ENCODE measurements at places on chromosomes 1 and 21.

DNA sequence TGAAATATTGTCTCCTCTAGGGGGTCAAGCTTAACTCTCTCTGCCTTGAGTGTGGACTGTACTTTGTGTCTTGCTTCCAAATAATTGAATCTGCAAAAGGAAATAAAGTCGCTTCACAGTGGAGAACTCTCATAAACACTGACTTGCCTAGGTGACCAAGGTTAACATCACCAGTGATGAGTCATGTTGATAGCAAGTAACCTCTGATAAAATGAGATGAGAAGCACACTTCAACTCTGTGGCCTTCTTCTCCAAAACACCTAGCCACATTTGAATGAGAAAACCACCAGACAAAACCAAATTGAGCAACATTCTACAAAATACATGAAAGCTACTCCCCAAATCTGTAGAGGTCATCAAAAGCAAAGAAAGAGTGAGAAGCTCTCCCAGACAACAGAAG, 37.6 kb downstream of the PDE4B start:
- no peak for DNase-seq

DNA sequence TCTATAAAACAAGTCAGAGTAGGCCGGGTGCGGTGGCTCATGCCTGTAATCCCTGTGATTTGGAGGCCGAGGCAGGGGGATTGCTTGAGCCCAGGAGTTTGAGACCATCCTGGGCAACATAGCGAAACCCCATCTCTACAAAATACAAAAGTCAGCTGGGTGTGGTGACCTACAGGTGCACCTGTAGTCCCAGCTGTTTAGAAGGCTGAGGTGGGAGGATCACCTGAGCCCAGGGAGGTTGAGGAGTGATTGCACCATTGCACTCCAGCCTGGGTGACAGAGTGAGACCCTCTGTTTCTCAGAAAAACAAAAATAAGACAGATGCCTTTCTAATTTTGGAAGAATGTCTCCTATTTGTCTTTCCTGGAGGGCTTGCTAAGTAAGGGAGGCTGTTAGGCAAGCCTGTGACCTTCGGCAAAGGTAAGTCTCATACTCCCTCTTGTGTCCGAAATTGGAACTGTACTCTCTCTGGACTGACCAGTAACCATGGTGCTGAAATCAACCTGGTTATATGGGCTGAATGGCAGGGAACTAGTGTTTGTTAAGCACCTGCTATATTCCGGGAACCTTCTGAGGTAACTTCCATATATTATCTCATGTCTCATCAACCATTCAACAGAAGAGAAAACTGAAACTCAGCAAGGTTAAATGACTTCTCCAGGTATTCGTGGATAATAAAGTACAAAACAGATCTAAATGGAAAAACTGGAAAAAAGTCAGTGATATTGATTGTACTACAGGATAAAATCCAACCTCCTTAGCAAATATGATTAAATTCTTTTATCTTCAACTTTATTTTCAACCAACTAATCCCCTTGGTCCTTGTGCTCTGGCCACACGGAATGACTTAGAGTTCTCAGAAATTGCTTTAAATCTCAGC, 11.8 kb upstream of the RAB3B start:
- DNase-seq, result peak; percentile 98

- DNase-seq, result no peak
Observed at GRCh38 chr1:35691080-35691479, 27.6 kb downstream of the C1orf216 start.

DNA sequence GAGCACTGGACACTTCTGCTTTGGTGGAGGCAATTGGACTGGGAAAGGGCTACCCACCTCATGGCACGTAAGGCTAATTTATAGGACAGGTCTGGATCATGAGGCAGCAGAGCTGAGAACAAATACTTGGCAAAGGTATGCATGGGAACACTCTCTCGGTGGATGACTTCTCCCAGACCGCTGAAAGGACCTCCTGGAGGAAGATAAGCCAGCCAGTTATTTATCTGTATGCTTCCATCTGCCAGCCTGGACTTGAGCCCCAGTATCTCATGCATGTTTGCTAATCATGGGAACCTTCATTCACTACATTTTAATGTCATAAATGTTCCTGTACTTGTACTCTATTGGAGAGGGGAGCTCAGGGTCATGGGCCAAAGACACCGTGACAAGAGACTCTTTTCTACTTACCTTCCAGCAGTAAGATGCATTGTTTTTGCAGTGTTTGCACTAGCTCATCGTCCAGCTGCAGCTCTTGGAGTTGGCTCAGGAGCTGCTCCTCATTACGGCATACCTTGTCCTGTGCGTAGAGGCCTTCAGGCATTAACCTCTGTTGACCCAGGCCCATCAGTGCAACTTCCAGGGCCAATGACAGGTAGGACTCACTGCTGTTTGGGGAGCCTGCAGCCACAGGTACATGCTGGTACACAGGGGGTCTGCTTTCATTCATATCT, 23.7 kb downstream of the UROD start:
- DNase-seq, result no peak

DNA sequence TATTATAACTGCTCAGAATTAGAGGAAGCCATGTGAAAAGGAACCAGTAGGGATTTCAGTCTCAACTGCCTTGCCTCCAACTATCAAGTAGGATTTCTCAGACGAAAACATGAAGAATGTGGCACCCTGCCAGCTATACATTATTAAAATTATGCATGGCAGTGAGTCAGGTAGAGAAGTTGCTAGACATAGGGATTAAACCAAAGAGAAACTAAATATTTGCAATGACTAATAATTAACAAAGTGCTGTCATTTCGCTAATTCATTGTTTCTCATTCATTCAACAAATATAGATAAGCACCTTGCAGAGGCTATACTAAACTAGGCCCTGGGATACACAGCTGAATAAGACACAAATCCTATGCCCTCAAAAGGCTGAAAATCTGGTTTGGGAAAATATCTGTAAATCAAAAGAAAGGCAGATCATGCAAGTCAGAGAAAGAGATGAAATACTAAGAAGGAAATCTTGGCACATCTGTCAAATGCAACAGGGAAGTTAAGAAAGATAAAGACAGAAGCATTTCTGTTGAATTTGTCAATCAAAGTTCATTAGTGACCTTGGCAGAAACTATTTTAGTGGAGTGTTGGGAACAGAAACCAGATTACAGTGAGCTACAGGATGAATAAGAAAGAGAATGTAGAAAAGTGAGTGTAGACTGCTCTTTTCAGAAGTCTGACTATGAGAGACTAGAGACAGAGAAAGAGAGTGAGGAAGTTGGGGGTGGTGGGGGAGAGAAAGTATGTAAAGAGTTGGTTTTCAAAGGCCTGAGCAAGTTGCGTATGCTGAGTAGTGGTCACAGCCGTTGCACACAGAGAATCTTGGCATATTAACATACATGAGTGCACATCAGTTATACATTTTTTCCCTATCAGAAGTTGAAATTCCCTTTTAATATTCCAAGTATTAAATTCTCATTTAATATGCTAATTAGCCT, 14.7 kb upstream of the NBPF11 start:
- peak; percentile 9 for DNase-seq

DNA sequence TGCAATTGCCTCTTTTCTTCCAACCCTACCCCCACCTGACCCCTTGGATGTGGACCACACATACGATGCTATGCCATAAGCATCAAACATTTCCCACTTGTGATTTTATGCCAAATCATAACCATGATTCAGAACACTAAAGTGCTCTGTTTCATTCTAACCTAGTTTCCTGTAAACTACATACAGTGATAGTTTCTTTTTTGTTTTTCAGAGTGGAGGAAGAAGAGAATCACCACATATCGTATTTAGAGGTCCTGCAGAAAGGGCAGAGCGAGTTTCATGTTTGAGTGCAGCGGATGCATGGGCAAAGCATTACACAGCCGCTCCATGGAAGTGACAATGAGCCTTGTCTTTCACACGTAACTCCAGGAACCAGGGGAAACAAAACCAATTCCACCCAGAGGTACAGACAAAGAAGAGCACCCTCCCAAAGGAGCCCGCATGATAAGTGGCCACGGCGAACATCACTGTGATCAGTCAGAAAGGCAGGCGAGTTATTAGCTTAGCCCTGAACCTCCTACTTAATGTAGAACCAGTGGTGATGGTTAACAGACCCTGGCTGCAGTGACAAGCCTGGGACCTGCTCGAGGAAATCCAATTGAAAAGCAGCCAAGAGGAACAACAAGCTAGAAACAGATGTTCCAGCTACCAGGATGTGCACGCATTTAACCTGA, 64.0 kb upstream of the ZNF281 start:
- DNase-seq, result no peak

- no peak for DNase-seq
Observed at GRCh38 chr1:66505671-66506392, 28.1 kb upstream of the SGIP1 start.

- DNase-seq, result no peak
Observed at GRCh38 chr1:93171549-93172034, 8.6 kb downstream of the TMED5 start.

DNA sequence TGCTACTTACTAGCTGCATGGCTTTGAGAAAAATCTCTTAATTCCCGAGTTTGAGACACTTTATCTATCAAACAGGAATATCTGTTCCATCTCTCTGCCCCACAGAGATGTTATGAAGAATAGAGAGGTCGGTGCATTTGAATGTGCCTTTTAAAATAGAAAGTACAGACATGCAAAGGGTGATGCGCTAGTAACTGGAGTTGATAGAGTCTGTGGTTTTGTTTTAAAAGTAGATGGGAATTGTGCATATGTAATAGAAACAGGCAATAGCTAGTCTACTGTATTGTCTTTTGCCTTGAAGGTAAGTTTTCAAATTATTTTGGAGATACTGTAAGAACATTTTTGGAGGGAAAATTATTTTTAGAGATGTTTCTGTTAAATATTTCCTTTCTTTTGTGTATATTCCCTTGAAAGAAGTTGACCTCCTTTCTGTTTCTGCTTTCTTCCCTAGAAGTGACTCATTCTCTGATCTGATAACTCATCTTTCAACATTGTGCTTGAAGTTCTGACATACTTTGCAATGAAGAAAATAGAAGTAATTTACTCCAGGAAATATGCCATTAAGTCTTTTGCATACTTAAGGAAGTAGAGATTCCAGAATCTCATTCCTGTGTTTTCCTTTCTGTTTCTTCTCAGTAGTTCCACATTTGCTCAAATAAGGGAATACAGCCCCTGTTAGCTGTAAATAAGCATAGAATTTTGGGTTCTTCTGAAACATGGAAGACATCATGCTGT, 151.6 kb downstream of the SDCCAG8 start:
- DNase-seq, result peak; percentile 36

DNA sequence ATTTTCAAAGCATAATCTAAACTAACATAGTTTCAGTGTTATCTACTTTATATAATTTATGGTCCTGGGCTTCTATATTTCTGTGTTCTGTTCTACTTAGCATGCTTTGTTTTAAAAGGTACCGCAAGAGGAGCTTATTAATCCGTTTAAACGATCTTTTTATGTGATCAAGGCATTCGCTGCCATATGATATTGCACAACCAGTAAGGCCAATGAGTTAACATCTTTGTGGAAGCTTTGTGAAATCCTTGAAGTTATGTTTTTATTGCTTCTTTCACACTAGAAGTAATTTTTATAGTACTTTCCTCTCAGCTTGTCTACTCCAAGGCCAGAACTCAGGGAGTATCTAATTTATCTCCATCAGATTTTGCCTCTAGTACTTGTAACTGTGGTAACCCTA, 8.9 kb downstream of the LRRC8C start:
- DNase-seq, result no peak

- peak; percentile 34 for DNase-seq
Observed at GRCh38 chr1:166839600-166840308, 479 bp downstream of the POGK start.

- DNase-seq, result no peak
Observed at GRCh38 chr1:244435562-244436205, 16.0 kb downstream of the ADSS2 start.

DNA sequence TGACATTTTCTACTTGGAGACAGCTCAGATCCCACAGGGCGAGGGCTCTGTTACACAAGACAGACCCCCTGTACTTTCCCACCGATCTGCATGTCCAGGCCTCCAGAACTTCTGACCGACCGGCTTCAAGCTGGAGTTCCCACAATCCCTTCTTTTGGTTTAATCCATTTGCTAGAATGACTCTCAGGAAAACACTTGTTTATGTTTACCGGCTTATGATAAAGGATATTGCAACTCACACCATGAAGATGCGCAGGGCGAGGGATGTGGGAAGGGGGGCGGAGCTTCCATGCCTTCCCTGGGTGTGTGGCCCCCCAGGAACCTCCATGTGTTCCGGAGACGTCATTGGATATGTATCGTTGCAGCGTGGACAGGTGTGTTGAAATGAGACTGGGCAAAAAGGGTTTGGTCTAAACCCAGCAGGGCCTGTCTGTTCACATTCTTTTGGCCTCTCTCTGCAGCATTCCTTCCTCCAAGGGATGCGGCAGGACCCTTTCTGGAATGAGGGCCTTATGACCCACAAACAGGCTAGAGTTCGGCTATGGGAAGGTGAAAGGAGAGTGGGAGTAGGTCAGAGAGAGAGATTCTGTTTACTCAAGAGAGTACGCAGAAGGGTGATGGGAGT, 7.5 kb upstream of the IGSF5 start:
- no peak for DNase-seq

- DNase-seq, result no peak
Observed at GRCh38 chr1:165891111-165891860, 63.9 kb downstream of the UCK2 start.

- DNase-seq, result no peak
Observed at GRCh38 chr1:212127221-212127620, 91.7 kb downstream of the DTL start.

DNA sequence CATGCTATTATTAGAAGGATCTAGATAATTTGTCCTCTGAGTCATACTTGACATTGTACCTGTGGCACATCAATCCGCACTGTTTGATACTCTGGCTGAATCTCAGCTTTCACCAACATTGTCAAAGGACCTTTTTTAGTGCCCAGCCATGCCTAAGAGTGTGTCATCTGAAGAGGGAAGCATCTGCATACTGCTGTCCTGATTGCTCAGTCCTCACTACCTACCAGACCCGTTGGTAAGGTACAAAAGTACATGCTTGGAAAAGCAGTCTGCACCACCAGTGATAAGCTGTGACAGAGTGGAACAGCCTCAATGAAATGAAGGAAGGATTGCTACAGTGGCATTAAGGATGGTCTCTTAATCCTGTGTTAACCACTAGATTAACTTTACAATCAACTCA, 17.1 kb downstream of the SYNC start:
- DNase-seq, result no peak

GRCh38 chr1:17546946-17547670, 7.6 kb downstream of the ARHGEF10L start:
- no peak for DNase-seq

- no peak for DNase-seq
Observed at GRCh38 chr1:115506924-115507589, 134.7 kb upstream of the VANGL1 start.

GRCh38 chr21:42607102-42607501, 46.3 kb upstream of the PDE9A start:
- no peak for DNase-seq
